CD4-positive, alpha-beta memory T cell (primary cell): ENCODE measurements at places on chromosomes 3 and 15. TPM values are rescaled to one million over a fixed set of nuclear protein-coding genes. Genes with fewer than 3 reads are reported as not detected.

DNA sequence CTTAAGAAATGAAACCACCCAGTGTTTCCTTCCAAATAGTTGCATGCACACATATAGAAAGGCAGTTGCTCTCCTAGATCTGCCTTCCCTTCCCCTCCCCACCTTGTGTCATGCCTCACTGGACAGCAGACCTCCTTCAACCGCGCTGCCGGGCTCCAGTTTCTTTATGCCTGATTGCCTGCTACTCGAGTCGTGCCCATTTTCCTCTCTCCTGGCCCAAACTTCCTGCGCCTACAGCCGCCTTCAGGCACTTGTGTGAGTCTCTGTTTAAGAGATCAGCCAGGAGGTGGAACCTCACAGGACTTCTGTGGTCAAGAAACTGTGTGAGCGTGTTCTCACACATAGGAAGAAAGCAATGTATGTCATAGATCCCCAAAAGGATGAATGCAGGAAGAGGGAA is 8.8 kb upstream of the FAM107A start:
- no peak for DNase-seq
- peaks cover 22% of the 10 kb centered on the region for H3K27me3 ChIP-seq
- no peaks in the 10 kb centered on the region for H3K36me3 ChIP-seq
- H3K4me3 ChIP-seq, result no peak overlapping the region
- peaks cover 10% of the 10 kb centered on the region for H3K4me1 ChIP-seq
- no peak overlapping the region for H3K27ac ChIP-seq

- H3K27me3 ChIP-seq, result no peaks in the 10 kb centered on the region
- H3K4me1 ChIP-seq, result no peaks in the 10 kb centered on the region
- H3K27ac ChIP-seq, result no peak overlapping the region
- no peak for DNase-seq
Measured at GRCh38 chr3:72872183-72872582, 15.7 kb upstream of the GXYLT2 start.

GRCh38 chr15:81196576-81197254 is at the start of gene IL16:
TSS of gene IL16 (plus strand) at chr15:81196879. CDS start at chr15:81225400, 28,521 bp downstream.
- H3K27ac ChIP-seq, result no peak within 1 kb of the TSS
- no peaks in the 10 kb centered on the region for H3K27me3 ChIP-seq
- DNase-seq, result no peak
- no peak within 1 kb of the TSS for H3K4me3 ChIP-seq
- H3K4me1 ChIP-seq, result no peaks in the 10 kb centered on the region

- H3K36me3 ChIP-seq, result no peaks in the 10 kb centered on the region
- no peaks in the 10 kb centered on the region for H3K27me3 ChIP-seq
- H3K27ac ChIP-seq, result no peak overlapping the region
- DNase-seq, result no peak
Measured at GRCh38 chr3:45124352-45124751, 21.8 kb downstream of the CDCP1 start.

DNA sequence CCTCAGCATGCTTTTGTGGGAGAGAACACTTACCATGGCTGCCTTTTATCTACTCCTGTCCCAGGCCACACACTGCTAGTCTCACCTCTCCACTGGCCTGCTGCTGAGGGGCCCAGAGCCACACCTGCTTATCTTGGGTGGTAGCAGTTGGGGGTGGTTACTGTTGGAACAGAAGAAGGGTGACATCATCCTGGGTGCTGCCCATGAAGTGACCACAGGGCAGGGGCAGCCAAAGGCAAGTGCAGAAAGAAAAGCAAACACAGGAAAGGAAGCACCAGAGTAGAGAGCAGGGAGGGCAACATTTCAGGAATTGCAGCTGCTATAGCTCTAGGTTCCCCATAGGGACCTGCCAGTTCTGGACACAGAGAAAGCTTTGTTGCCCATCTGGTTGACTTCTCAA is 345.2 kb downstream of the VPS13C start:
- no peaks in the 10 kb centered on the region for H3K4me1 ChIP-seq
- H3K4me3 ChIP-seq, result no peak overlapping the region
- no peaks in the 10 kb centered on the region for H3K27me3 ChIP-seq
- no peak for DNase-seq

GRCh38 chr3:151468284-151468917 is 7.5 kb upstream of the IGSF10 start:
- no peak overlapping the region for H3K27ac ChIP-seq
- no peaks in the 10 kb centered on the region for H3K36me3 ChIP-seq
- H3K4me1 ChIP-seq, result no peaks in the 10 kb centered on the region
- DNase-seq, result no peak

DNA sequence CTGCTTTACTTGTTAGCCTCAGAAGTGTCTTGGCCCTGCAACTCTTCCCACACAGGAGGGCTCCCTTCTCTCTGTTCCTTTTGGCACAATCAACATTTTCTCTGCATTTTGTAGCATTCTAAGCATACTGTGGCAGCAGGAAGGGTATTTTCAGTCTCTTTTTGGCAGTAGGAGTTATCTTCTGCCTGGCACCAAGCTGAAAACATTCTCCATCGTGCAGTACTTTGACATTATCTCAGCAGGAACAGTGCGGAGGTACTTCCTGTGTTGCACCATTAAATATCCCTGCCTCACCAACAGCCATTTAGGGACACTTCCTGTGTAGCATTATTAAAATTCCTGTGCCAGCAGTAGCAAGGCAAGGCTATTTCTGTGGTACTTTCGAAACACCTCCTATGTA is 233.2 kb upstream of the SEMA6D start:
- no peak for DNase-seq
- no peaks in the 10 kb centered on the region for H3K36me3 ChIP-seq
- H3K4me3 ChIP-seq, result no peak overlapping the region
- H3K27me3 ChIP-seq, result no peaks in the 10 kb centered on the region
- H3K4me1 ChIP-seq, result no peaks in the 10 kb centered on the region

DNA sequence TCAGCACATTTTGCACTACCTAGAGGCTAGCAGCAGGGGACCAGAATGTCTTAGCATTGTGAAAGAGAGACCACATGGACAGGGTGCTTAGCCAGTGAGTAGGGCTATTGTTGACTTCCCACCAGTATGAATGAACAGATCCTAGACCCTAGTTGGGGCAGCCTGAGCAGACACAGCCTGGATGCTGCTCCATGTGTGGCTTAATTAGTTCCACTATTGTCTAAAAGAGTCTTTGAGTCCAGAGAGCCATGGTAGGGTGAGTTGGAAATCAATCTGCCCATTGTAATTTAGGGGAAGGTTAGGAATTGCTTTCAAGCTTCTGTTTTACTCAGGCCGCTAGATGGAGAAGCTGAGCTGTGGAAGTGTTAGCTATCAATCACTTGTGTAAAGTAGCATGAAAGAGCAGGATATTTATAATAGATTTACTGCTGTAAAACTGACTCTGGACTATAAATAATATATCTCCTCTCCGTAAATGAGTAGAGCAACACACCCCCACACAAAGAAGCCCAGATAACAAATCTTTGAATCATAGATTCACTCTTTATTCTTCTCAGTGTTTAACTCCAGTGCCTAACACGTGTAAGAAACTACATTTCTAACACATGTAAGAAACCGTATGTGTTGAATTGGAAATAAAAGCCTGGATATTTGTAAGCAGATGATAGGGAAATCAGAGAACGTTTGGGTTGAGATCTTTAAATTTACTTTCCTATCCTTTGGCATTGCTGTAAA is 4.1 kb upstream of the GCSAM start:
- no peak overlapping the region for H3K4me3 ChIP-seq
- H3K27me3 ChIP-seq, result no peaks in the 10 kb centered on the region
- no peak overlapping the region for H3K27ac ChIP-seq
- peaks cover 58% of the 10 kb centered on the region for H3K4me1 ChIP-seq
- H3K36me3 ChIP-seq, result no peaks in the 10 kb centered on the region

GRCh38 chr15:25900431-25900830 is 37.3 kb upstream of the ATP10A start:
- H3K36me3 ChIP-seq, result no peaks in the 10 kb centered on the region
- no peaks in the 10 kb centered on the region for H3K4me1 ChIP-seq
- DNase-seq, result no peak
- no peaks in the 10 kb centered on the region for H3K27me3 ChIP-seq

- no peak for DNase-seq
- no peak overlapping the region for H3K4me3 ChIP-seq
- H3K36me3 ChIP-seq, result no peaks in the 10 kb centered on the region
- H3K27ac ChIP-seq, result no peak overlapping the region
- H3K27me3 ChIP-seq, result no peaks in the 10 kb centered on the region
Measured at GRCh38 chr3:89571298-89571697, 463.9 kb downstream of the EPHA3 start.

DNA sequence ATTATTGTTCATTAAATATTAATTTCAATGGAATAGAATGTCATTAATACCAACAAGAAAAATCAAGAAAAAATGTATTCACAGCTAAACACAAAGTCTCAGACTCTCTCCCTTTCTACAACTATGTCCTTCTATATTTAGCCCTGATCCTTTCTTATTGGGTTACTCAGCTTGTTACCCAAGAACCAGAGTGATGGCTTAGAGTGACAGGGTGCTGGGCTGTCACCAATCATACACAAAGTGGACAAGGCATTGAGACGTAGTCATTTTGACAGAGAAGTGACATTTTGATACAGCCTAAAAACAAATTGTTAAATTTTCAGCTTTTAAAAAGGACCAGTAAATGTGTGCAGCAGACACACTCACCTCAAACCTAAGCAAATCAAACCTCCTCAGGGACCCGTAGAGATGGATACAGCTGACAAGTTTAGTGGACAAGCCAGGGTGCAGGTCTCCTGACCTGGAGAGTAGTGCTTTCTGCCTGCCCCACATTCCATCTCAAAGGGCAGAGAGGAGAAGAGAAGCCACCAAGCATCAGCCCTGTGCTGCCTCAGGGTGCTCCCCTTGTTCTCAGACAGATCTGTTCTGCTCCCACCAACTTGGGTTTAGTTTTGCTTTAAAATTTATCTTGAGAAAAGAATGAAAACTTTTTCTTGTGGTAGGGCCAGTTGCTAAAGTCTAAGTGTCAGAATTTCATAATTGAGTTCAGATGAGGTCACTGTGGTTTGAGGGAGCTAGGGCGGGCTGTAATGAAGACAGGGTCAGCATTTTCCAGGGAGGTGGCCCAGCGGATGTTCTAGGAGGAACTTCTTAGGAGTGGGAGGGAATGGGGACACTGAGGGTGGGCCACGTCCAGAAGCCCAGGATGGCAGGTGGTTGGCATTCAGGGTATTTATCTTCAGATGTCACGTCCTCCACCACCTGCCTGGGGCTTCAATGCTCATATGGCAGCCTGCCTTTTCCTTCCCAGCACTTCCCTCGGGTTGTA is 136.5 kb upstream of the TBL1XR1 start:
- no peaks in the 10 kb centered on the region for H3K36me3 ChIP-seq
- H3K27me3 ChIP-seq, result no peaks in the 10 kb centered on the region
- H3K4me1 ChIP-seq, result peaks cover 11% of the 10 kb centered on the region
- no peak for DNase-seq
- no peak overlapping the region for H3K27ac ChIP-seq

DNA sequence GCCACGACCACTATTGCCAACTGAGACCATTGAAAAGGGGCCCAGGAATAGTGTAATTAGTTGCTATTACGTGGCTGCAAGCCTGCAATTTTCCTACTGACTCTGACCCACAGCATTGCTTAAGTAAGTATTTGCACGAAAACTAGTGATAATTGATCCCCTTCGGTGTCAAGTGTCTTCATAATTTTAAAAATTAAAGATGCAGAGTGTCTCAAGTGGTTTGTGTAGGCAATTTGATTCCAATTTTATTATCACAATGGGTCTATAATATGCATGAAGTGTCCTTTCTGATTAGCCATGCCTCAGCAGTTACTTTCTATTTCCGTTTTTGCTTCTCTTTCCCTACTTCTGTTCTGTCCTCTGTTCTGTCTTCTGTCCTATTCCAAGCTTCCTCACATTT is 259.2 kb downstream of the C3orf38 start:
- H3K36me3 ChIP-seq, result no peaks in the 10 kb centered on the region
- H3K27ac ChIP-seq, result no peak overlapping the region
- H3K4me3 ChIP-seq, result no peak overlapping the region

- no peak for DNase-seq
- H3K36me3 ChIP-seq, result no peaks in the 10 kb centered on the region
- H3K27ac ChIP-seq, result no peak overlapping the region
- H3K27me3 ChIP-seq, result no peaks in the 10 kb centered on the region
- no peaks in the 10 kb centered on the region for H3K4me1 ChIP-seq
Measured at GRCh38 chr3:159604151-159604581, 384.5 kb upstream of the IL12A start.

- no peak overlapping the region for H3K27ac ChIP-seq
- peaks cover 47% of the 10 kb centered on the region for H3K4me1 ChIP-seq
- H3K4me3 ChIP-seq, result no peak overlapping the region
Measured at GRCh38 chr3:27452368-27453090, 31.7 kb downstream of the SLC4A7 start.

DNA sequence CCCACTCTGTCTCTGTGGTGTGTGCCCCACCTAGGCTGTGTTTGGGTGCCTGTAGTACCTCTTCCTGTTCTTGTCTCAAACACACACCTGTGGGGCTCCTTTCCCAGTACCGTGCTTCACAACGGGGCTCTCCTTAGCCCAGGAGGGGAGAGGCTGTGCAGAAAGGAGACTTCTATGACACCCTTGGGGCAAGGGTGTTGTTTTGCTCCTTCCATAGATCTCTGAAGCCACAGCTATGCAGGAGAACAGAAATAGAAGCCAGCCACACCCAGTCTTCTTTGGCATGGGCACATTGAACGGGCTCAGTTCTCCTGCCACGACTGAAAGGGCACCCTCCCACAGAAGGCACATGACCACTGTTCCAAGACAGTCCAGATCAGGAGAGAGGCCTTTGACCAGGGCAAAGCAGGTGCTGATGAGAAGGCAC is 74.3 kb downstream of the LIPC start:
- H3K27me3 ChIP-seq, result no peaks in the 10 kb centered on the region
- DNase-seq, result no peak
- H3K4me3 ChIP-seq, result no peak overlapping the region
- no peaks in the 10 kb centered on the region for H3K36me3 ChIP-seq
- H3K4me1 ChIP-seq, result peaks cover 11% of the 10 kb centered on the region

GRCh38 chr3:152175528-152175889 is 93.2 kb upstream of the MBNL1 start:
- DNase-seq, result no peak
- no peaks in the 10 kb centered on the region for H3K27me3 ChIP-seq
- no peak overlapping the region for H3K4me3 ChIP-seq
- H3K27ac ChIP-seq, result no peak overlapping the region

- no peak overlapping the region for H3K4me3 ChIP-seq
Measured at GRCh38 chr15:48683991-48684765, 38.7 kb upstream of the FBN1 start.

CX3CR1 gene
- total RNA-seq, result 0.33 TPM

ANKUB1 gene
- total RNA-seq, result not detected

MFSD1 gene
- total RNA-seq, result 31.7 TPM

CCR9 gene
- total RNA-seq, result 4.0 TPM

FANCI gene
- 10.9 TPM for total RNA-seq
